ENCODE measurements at places on chromosomes 4 and X.

DNA sequence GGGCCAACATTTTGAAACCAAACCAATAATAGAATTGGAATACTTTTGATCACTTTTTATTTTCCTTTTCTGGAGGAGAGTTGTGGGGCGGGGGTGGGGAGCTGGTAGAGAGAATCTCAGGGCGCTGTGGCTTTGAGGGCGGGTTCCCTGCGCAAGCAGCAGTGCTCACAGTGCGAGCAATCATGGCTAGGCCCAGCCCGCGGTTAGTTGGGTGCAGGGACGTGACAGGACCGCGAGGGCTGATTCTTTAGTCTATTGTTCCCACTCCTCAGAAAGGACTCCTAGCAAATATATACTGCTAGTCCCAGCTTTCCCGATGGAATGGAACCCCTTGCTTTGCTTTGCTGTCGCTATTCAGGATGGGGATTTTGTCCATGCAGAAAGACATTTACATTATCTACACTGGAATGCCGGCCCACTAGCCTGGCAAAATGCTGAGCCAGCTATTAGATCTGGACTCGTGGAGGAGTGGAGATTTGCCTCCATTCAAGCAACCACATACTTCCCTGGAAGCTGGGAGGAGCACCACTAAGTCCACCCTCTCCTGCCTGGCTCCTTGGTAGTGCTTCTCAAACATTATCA, 23.9 kb upstream of the APLN start:
- no peak for DNase-seq

DNA sequence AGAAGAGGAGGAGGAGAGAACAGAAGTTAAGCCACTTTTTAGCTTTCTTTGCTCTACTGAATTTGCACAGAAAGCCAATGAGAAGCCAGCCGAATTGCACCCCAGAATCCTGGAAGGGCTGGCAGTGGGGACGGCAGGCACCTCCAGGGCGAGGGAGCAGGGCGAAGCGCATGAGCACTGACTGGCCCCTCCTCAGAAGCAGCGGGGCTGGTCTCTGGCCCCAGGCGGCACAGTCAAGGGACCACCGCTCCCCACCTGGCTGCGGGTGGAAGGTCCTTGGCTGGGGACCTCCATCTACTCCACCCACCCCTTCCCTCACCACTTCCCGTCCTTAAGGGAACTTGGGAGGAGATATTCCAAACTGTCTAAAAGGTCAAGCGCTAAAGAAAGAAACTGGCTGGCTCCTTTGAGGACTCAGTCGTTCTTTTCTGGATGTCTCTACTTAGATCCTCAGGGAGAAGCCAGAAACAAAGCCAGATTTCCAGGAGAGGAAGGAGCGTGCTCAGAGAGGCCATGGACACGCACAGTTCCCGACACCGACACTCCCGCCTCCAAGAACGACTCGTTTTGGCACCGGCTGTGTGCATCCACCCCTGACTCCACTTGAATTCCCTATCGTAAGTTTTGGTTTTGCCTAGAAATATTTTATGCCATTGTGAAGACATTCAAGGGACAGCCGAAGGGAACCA, 59.5 kb upstream of the CRMP1 start:
- DNase-seq = no peak

DNA sequence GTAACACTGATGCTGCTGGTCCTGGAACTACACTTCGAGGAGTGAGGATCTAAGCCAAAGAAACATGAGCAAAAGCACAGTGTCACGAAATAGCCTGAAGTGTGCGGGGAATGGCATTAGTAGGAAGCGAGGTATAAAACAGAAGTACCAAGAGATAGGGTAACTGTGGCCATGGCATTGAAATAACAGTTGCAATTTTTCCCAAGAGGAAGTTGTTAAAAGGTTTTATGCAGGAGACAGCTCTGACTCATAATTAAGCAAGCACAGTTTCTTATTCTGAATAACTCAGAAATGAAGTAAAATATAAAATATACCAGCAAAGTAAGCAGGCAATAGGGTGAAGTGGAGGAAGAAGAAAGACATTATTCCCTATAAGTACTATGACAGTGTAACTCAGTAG, 90.3 kb upstream of the TMEM150C start:
- DNase-seq = no peak

DNA sequence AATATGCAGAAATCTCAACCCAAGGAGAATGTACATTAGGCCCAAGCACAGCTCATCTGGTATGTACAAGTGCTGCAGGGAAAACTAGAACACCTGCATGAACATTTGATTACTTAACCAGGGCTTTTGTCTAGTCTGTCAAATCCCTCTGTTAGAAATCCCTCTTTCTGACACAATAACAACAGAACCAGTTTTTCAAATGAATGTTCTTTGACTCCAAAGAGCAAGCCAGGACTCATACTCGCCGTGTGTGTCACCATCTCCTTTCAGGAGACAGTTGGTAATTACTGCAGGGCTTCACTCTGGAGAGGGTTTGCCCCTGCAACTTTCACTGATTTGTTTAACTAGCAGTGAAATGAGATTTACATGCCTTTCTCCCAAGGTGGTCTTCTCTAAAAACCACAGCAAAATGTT, 143.0 kb upstream of the FAM241A start:
- no peak for DNase-seq

GRCh38 chr4:28772788-28773187, 1912.1 kb downstream of the STIM2 start:
- no peak for DNase-seq

DNA sequence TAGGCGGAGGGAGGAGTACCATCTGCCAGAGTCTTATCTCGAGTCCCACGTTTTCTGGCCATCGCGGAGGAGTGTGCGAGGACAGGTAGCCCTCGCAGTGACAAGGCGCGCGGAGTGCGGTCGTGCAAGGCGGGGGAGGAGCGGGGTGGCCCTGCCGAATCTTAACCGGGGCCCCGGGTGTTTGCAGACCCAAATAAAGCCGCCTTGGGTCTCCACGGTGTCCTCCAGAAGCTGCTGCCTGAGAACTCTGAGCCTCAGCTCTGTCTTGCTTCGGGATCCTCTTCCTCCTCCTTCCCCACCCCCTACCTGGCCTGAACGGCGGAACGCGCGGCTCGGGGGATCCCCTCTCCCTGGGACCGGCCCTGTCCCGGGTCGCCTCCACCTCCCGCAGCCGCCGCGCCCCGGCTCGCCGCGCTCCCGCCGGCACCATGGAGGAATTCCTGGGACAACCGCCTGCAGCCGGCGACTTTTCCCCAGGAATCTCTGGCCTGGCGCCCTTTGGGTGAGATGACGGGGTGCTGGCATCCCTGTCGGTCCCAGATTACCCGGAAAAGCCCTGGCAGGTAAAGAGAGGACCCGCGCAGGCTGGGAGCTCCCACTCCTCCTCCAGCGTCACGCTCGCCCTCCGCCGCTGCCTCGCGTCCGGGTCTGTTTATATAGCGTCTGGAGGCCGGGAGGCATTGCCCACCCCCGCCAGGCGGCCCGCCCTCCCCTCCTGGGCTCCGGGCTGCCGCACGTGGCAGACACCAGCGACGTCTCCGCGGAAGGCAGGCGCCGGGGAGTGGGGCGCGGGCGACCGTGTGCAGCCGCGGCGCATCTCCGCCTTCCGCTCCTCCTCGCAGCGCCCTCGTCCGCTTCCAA, at the start of gene GALNTL6:
Gene GALNTL6 (plus strand): TSS at position 740 of the 861 bp plus-strand sequence.
- no peak for DNase-seq

DNA sequence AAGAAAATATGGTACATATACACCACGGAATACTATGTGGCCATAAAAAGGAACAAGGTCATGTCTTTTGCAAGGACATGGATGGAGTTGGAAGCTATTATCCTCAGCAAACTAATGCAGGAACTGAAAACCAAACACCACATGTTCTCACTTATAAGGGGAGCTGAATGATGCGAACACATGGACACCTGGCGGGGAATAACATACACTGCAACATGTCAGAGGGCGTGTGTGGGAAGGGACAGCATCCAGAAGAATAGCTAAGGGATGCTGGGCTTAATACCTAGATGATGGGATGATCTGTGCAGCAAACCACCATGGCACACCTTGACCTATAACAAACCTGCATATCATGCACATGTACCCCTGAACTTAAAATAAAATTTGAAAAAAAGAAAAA, 19.5 kb upstream of the CNKSR2 start:
- DNase-seq = no peak

DNA sequence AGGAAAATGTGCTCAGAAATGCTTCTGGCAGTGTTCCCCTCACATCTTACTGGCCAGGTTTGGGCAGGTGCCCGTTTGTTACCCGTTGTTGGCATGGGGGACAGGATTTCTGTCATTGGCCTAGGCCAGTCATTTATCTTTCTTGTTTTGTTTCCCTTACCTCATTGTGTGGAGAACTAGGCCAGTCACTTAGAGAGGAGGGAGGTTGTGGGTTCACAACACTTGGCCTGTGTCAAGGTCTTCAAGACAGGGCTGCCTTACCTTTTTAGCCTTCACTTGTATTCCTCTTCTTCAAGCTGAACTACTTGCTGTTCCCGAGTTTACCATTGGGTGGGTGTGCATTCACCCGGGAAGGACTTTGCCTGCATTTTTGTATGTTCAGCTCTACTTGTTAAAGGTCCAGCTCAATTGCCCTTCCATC, 17.7 kb downstream of the SNX25 start:
- no peak for DNase-seq

DNA sequence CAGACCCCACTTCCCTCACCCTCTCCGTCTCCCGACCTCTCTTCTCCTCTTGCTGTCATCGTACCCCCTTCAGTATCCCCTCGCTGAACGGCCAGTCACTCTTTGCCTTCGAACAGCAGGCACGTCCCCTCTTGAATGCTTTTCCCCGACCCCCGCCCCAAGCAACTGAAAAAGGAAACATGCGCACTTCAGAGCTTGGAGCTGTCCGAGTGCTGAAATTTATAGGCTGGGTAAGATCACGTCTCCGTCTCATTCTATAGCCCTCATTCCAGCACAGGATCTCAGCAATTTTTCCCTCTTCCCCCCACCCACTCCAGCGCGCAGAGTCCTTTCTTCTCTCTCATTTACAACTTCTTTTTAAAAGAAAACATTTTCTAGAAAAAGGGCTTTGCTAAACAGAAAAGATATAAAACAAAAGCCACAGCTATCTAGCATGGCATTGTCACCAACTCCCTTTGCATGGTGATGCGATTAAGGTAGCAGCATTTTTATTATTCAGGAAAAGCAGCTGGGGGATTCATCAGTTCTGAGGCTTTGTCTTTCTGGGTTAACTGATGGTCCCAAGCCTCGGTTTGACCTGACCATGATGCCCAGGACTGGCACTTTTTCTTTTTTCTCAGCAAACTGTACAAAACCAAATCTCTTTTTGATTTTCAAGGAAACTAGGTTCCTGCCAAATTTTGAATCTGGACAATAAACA, at the start of gene GLRA2:
Gene GLRA2 (plus strand): TSS at position 247 of the 700 bp plus-strand sequence. CDS start 522 bp downstream, outside the sequence.
- no peak for DNase-seq

- peak; percentile 55 for DNase-seq
Measured at GRCh38 chr4:137678796-137679195, 146.5 kb upstream of the PCDH18 start.

GRCh38 chrX:102745857-102746584, 25.5 kb downstream of the GPRASP3 start:
- DNase-seq = no peak

DNA sequence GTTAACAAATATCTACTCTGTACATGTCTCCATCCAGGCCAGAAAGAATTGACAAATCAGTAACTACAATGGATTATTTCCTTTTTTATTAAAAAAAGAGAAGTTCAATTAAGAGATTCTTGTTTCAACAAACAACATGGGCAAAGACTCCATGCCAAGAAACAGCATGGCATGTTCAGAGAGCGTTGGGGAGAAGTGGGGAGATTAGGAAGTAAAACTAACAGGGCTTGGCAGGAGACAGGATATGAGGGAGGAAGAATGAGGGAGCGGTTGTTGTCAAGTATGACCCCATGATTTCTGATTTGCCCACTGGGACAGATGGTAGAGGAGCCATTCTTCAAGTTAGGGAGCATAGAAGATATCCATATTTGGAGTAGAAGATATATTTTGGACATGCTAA, 128.4 kb downstream of the RNF150 start:
- no peak for DNase-seq

GRCh38 chr4:53055274-53055673, 193.2 kb downstream of the RASL11B start:
- DNase-seq = no peak

DNA sequence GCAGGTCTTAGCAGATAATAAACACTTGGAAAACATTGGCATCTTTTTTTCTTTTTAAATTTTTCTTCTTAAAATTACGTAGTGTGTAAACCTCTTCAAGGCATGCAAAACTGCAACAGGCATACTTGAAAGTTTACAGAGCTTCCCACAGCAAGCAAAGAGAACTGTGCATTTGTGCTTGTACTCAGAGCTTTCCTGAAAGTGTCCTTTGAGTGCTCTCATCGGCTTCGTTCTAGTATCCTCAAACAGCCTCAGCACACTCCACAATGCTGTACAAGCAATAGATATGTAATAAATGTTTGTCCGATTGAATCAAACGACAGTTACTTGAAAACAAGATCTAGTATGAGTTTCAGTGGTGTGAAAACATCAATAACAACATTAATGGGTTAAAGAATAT, 227.5 kb downstream of the PAPSS1 start:
- DNase-seq = no peak

DNA sequence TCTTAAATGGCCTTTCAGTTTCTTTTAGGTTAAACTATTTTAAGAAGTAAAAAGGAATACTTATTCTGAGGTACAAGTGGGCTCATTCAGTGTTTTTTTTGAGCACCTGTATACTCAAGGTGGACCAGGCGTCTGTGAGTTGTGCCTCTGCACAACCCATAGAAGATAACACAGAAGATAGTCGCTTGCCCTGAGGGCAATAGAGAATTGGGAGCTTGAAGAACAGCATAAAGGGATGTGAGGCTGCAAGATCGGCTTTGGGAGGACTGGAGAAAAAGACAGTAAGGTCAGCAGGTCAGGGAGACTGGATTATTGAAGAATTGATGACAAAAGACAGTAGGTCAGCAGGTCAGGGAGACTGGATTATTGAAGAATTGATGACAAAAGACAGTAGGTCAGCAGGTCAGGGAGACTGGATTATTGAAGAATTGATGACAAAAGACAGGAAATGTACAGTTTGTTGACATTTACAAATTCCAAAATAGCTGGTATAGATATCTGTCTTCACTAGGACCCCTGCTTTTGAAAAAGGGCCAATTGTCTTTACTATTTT, 3.1 kb downstream of the CPE start:
- no peak for DNase-seq

Data from epithelial cell of proximal tubule (primary cell).